Tibial nerve (tissue), 4 donors: ENCODE measurements at places on chromosomes 2 and 18.

DNA sequence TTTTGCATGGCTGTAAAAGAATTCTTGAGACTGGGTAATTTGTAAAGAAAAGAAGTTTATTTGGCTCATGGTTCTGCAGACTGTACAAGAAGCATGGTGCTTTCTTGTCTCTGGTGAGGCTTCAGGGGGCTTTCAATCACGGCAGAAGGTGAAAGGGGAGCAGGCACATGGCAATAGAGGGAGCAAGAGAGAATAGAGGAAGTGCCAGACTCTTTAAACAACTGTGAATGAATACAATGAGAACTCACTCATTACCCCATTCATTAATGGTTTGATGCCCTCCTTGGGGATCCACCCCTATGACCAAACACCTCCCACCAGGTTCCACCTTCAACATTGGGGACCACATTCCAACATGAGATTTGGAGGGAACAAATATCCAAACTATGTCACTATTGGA lies 463.5 kb downstream of the MTX2 start:
- no peak for DNase-seq

- DNase-seq: no peak
These were observed 65.5 kb downstream of the SOWAHC start for GRCh38 chr2:109679626-109680025.

GRCh38 chr2:207206011-207206410 lies 40.3 kb upstream of the KLF7 start:
- DNase-seq: no peak

- no peak for DNase-seq
These were observed 95.3 kb upstream of the ASB18 start for GRCh38 chr2:236359426-236360045.

DNA sequence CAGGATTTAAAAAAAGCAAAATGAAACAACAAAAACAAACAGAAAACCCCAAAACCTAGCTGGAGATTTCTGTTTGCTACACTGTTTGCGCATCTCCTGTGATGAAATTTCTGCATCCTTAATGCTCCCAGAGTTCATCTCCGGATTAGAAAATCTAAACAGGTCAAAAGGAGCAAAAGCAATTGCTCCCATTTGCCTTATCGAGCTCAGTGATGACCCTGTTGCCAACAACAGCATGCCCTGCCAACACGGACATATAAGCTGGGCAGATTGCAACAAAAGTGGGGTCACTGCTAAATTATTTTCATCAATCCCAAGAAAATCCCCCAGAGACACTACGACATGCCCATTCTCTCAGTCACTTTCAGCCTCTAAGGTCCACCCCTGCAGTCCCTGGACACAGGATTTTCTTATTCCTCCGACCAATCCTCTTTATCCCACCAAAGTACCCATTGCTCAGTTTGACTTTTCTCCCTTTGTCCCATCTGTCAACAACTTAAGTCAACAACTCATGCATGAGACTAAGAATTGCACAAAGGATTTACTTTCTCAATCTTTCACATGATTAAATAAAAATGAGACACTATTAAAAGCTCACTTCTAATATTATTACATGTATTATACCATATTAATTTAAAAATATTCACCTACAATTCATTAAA lies 67.8 kb downstream of the ABCG8 start:
- DNase-seq: no peak

- DNase-seq: no peak
These were observed 48.8 kb upstream of the LPIN2 start for GRCh38 chr18:3061581-3062312.

DNA sequence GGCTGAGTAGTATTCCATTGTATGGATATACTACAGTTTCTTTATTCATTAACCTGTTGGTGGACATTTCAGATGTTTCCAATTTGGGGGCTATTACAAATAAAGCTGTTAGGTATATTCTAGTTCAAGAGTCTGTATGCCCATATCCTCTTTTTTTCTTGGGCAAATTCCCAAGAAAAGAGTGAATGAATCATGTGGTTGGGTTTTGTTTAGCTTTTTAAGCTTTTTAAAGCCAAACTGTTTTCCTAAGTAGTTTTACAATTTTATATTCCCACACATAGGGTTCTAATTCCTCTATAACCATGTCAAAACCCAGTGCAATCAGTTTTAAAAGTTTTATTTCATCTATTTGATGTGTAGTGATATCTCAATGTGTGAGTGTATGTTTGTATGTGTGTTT lies 44.9 kb upstream of the BAZ2B start:
- no peak for DNase-seq

DNA sequence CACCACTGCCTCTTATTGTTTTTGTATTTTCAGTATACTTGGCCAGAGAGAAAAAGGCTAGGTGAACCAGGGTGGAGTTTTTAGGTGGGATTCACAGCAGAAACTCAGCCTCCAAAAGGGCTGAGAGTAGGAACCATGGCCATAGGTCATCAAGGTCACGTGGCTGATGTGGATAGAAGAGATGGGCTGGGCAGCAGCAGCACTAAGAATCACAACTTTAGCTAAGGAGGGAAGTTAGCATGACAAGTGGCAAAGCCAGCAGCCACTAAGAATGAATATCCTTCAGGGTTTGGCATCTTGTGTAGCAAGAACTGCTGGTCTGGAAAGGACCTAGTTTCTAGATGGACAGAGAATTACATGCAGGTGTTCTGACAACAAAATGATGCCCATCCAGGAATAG lies 43.2 kb upstream of the SKA1 start:
- no peak for DNase-seq

- no peak for DNase-seq
These were observed 401.7 kb upstream of the SPRED2 start for GRCh38 chr2:65834062-65834461.

DNA sequence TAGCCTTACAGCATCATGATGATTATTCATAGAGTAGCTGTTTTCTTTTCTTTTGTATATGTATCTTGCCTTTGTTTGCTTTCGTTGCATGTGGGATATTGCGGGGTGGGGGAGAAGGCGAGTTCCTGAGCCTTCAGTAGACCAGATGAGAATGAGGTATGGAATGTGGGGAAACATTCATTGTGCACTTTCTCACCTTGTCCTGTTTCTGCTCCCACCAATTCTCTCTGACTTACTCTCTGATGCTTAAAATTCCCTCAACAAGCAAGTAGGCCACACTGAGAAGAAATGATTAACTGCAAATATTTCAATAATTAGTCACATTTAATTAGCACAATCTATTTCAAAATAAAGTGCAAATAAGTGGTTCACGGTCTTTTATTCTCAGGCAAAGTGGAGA lies 31.0 kb downstream of the GKN2 start:
- no peak for DNase-seq

- no peak for DNase-seq
These were observed 46.1 kb upstream of the FOSL2 start for GRCh38 chr2:28346587-28346986.

- DNase-seq: no peak
These were observed 480.4 kb downstream of the TGIF1 start for GRCh38 chr18:3930126-3931012.

- DNase-seq: no peak
These were observed 543.5 kb upstream of the HNMT start for GRCh38 chr2:137420744-137421143.

DNA sequence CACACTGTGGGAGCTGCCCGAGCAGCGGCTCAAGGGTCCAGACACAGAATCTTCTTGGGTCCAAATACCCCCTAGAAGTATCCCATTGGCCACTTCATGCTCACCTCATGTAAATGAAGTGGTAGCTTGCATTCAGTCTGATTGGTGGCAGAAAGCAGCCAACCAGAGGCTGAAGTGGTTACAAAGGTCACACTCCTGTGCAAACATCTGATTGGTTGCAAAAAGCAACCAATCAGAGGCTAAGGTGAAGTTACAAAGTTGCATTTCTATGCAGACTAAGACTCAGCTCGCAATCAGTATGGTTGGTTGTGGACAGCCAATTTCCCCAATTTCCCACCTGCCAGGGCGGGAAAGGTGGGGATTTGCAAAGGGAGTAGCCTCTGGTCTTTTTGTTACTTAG lies 94.3 kb downstream of the DGKD start:
- DNase-seq: no peak

DNA sequence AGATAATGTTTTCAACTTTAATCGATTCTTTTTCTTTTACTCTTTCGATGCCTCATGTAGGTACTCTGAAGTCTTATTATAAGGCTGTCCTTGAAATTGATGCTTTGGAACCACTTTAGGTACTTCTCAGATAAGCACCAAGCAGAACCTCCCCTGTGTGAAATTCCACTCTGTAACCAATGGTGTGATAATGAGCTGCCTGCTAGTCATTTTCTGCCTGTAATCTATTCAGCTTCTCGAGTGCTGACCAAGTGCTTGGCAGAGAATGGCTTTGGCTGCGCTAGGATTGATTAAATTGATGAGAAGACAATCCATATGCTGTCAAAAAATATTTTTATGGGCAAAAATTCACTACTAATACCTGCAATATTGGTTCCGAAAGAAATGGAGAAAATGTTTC lies 132.1 kb upstream of the STON1 start:
- no peak for DNase-seq

DNA sequence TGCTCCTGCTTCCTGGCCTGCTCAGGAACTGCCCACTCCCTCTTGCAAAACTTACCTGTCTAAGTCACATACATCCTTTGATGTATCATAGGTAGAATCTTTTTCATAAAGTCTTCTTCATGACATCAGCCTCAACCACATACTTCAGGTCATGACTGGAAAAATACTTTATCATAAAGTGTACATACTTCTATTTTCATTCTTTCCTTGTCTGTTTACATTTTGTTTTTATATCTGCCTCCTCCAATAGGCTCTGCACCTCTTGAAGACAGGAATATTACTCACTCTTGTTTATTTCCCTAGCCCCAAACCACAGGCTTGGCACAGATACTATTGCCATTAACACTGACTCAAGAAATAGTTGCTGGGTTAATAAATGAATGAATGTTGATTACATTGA lies 43.6 kb upstream of the ZNF804A start:
- no peak for DNase-seq

GRCh38 chr2:217964275-217965161 lies 38.3 kb downstream of the TNS1 start:
- DNase-seq: no peak

GRCh38 chr2:8893978-8894820 lies 56.8 kb upstream of the KIDINS220 start:
- DNase-seq: no peak

GRCh38 chr2:68766376-68766845 lies 31.8 kb downstream of the ARHGAP25 start:
- peak; percentile 53 for DNase-seq

- DNase-seq: no peak
These were observed 36.1 kb downstream of the INSIG2 start for GRCh38 chr2:118124288-118124891.

GRCh38 chr2:129757366-129757914 lies 222.0 kb upstream of the RAB6C start:
- no peak for DNase-seq

DNA sequence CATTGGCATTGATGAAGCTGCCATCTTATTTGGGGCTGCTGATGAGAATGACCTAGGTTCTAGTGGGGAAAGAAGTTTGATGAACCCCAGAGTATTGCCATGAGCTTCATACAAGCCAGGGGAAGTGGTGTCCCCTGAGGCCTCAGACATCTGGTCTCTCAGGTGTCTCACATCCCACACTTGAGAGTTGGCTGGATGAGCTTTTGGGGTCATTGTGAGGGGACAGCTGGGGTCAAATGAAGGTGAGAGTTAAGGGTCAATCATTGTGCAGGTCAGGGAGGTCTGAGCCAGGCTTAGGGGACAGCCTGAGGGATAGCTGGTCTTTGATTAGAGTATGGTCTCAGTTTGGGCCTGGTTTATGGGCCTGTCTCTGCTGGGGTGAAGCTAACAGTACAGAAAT lies 336.5 kb downstream of the CYP26B1 start:
- DNase-seq: no peak

- no peak for DNase-seq
These were observed 2.5 kb upstream of the PLA2R1 start for GRCh38 chr2:160064916-160065315.

DNA sequence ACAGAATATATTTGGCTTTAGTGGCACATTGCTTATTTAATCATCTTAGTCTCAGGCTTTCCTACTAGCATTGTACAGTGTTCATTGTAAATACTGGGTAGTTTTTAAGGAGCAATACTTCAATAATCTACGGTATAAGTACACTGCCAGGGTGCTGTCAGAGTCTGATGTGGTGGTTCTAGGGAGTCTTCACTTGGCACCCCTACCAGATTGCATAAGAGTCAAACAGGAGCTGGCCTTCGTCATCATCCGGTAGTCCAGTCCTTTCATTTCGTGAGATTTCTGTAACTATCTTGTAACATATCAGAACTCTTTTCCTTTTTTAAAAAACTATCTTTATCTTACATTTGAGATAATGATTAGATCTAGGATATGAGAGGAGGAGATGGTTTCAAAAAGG lies 91.1 kb downstream of the ZNF532 start:
- peak; percentile 54 for DNase-seq

DNA sequence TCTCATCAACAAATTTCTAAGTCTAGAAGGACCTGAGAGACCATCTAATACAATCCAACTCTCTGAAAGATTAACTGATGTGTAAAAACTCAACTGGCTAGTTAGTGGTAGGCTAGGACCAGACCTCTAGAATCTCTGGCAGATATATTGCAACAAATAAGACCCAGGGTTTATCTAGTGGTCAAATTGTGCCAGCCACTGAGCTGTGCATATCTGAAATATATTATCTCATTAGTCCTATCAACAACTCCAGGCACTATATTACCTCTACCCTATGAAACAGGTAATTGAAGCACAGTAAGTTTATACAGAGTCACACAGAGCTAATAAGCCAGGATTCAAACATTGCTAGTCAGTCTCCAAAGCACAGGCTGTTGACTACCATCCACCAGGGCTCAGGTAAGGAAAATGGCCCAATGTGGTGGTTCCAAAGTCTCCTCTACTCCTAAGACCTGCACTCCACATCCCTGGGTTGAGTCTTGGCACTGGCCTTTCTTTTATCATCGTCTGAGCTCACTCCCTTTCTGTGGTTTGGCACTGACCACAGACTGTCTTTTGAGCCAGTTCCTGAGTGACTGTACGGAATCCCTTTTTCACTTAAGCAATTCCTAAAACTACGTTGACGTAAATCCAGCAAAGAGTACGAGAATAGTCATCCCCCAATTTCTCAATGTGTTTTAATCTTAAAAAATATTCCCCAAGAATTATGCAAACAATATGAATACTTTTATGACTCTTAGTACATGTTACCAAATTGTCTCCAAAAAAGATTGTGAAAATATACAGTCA lies 11.9 kb upstream of the PID1 start:
- no peak for DNase-seq

GRCh38 chr2:223618172-223619035 lies 16.2 kb upstream of the SCG2 start:
- DNase-seq: no peak

GRCh38 chr18:59689756-59690155 lies 7.5 kb downstream of the CCBE1 start:
- DNase-seq: no peak

GRCh38 chr2:88845772-88846661 lies 154.5 kb downstream of the RPIA start:
- DNase-seq: no peak

DNA sequence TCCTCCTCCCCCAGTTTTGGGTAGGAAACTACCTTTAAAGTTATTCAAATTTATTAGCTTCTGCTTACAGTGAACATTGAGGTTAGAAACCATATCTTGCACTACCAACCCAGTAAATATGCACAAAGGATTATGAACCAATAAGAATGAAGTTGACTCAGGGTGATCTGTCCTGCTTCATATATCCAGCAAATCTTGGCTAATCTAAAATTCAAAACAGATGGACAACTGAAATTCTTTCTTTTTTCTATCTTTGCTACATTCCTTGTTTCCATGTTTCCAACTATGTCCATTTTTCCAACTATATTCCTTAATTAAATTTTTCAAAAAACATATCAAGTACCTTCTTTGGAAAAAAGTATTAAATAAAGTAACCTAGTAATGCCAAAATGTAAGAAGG lies 149.3 kb downstream of the FAM124B start:
- DNase-seq: no peak

GRCh38 chr2:63696496-63696895 lies 107.7 kb downstream of the MDH1 start:
- DNase-seq: no peak
